Activated naive CD4-positive, alpha-beta T cell treated with anti-CD3 and anti-CD28 coated beads for 36 hours (primary cell): ENCODE measurements at places on chromosomes 16 and 17. TPM values are rescaled to one million over a fixed set of nuclear protein-coding genes. Genes with fewer than 3 reads are reported as not detected.
A peak's percentile ranks its signal among the peaks of the same experiment; 100 is the strongest.

Gene C16orf74
- total RNA-seq: 0.64 TPM

- no peak for DNase-seq
Measured at GRCh38 chr16:87582216-87582965, 19.9 kb upstream of the JPH3 start.

DNA sequence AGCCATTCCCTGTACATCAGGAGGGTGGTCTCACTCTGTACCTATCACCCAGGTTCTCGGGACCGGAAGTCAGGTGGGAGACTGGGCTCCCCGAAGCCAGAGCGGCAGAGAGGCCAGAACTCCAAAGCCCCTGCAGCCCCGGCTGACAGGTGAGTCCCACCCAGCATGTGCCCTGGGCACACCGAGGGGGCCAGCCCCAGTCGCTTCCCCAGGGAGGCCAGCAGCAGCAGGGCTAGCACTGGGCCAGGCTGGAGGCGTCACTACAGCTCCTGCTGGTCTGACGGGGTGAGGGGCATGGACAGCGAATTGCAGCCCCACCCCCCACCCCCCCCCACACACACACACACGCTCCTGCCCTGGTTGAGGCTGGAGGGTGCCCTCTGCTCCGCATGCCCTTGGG, 7.9 kb upstream of the IL17C start:
- DNase-seq: no peak

Gene DRC3
- 0.40 TPM for total RNA-seq

- no peak for DNase-seq
Measured at GRCh38 chr17:57032343-57032742, 52.7 kb upstream of the AKAP1 start.

Gene TMEM132E
- not detected for total RNA-seq

- no peak for DNase-seq
Measured at GRCh38 chr16:10039220-10040096, 142.8 kb downstream of the GRIN2A start.

DNA sequence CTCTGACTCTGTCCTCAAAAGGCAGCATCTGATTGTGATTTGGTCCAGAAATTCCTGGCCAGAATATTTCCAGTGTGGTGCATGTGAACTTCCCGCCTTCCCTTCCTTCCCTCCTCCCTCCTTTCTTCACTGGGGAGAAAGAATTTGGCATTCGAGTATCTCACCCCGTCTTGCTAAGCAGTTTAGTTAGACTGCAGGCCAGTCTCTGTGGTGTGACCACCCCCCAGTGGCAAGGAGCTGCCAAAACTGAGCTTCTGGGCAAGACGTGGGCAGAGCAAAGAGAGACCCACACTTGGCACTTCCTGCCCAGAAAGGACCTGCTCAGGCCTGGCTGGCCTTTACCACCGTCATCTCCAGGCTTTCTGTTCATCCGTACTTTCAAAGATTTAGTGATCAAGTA, 36.4 kb downstream of the SNX20 start:
- DNase-seq: peak; percentile 67

GRCh38 chr16:89253548-89254287, 36.2 kb downstream of the ZNF778 start:
- DNase-seq: no peak

DNA sequence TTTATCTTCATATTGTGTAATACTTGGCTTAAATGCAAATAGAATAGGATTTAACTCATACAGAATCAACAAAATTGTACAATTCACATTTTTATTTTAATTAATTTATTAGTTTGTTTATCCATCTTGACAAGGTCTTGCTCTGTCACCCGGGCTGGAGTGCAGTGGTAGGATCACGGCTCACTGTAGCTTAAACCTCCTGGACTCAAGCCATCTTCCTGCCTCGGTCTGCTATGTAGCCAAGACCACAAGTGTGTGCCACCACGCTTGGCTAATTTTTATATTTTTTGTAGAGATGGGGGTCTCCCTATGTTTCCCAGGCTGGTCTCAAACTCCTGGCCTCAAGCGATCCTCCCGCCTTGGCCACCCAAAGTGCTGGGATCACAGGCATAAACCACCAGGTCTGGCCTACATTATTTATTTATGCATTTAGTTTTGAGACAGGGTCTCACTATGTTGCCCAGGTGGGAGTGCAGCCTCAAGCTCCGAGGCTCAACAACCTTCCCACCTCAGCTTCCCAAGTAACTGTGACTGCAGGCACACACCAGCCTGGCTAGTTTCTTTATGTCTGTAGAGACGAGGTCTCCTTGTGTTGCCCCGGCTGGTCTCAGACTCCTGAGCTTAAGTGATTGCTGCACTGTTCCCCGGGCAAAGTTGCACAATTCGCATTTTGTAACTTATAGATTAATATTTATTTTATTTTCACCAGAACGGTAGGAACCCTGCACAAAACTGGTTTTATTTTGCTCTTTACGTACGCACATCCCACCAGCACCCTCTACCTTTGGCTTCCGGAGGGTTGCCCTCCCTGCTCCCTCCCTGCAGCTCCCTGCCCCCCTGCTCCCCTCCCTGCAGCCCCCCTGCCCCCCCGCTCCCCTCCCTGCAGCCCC, 4.9 kb downstream of the DPEP1 start:
- DNase-seq: no peak

DNA sequence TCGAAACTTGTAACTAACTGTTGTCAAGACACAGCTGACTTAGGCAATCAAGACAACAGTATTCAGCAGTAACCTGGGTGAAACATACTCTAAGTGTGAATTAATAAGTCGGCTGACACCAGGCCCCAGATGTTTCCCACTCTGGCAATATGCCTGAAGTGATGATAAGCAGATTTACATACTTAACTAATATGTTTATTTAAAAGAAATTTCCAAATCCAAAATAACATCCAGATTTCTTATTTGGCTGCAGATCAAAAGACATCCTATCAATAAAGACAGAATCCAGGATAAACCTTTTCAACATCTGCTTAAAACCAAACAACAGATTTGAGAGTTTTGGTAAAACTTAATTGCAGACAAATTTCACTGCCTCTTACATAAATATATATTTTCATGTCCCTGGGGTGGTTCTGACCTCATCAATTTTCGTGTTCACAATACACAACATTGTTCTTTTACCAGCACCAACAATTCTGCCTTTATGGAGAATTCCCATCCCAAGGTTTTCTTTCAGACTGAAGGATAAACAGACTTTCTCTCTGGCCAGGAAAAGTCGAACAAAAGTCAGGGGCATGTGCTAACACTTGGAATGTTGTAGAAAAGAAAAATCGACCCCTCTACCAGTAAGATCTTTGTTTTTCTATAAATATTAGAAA, 45.1 kb upstream of the TOX3 start:
- DNase-seq: no peak

DNA sequence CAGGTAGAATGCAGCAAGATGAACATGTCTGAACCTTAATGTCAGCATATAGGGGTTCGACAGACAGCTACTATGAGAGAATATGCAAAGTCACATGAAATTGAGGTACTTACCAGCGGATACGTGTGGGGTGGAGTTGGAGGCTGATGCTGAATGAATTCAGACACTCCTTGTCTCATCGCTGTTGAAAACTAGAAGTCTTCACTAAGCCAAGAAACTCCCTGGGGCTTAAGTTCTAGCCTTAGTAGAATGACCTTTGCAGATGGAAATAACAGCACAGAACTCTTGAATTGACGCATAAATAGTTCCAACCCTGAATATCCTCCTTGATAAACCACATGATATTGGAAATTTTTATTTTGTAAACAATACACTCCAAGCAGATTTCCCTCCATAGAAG, 32.9 kb upstream of the MYOCD start:
- DNase-seq: no peak

GRCh38 chr16:1758923-1759322, 12.4 kb downstream of the NME3 start:
- DNase-seq: no peak

Gene DPEP2
- 3.1 TPM for total RNA-seq
